ENCODE measurements at places on chromosomes 11 and 22.

DNA sequence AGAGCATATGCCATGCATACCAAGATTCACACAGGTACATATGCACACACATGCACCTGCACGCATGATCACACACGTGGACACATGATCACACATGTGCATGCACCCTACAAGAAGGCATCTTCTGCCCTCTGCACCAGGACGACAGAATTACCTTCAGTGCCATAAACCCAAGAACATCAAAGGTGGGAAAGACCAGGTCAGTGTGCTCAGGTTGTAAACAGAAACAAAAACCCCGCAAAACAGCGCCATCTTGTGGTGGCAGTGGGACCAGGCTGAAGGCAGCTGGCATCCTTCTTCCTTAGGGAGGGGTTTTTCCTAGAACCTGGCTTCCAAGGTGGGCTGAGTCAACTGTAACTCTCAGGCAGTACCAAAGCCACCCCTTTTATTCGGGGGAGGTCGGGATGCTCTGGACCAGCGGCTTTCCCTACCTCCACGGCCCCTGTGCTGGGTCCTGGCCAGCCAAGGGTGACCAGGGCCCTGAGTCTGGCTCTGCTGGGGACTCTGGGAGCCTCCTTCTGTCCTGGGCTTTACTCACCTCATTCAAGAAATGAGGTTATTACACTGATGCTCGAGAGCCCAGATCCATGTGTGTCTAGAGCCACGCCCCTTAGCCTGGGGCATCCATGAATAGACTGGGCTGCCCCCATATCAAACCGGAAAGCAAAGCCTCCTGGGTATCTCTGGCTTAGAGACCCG is 69.4 kb upstream of the FGF3 start:
- DNase-seq, result no peak

- no peak for DNase-seq
Observed at GRCh38 chr11:27864611-27865010, 164.4 kb upstream of the BDNF start.

DNA sequence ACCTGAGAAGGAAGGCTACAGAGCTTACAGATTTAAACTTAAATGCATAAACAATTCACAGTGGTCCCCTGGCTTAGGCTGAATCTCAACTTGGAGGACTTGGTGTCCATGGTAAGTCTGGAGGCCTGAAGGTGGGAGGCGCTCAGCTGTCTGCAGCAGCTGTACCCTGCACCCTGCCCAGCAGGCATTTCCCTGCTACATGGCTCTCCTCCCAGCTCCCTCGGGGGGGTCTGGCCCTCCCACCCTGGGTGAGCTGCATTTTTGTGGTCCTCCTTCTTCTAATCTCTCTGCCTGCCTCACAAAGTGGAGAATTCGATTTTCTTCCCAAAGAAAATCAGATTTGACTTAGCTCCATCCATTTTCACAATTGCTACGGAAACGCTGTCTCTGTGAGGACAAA is 273.2 kb downstream of the KIRREL3 start:
- no peak for DNase-seq

DNA sequence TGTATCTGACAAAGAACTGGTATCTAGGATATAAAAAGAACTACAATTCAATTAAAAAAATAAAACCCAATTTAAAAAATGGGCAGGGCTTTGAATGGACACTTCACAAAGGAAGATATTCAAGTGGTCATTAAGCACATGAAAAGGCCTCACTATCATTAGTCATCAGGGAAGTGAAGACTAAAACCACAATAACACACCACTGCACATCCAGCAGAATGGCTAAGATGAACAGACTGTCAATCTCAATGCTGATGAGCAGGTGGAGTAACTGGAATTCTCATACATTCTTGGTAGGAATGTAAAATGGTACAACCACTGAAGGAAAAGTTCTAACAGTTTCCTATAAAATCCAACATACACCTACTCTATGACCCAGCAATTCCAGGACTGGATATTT is 8.9 kb downstream of the HPS4 start:
- no peak for DNase-seq

GRCh38 chr11:72240461-72241290 is 3.3 kb downstream of the PHOX2A start:
- no peak for DNase-seq

GRCh38 chr11:64223001-64223651 is 2.9 kb downstream of the TRPT1 start:
- DNase-seq, result no peak

GRCh38 chr22:38110008-38110862 is at the start of gene BAIAP2L2:
Gene BAIAP2L2, minus strand, starts transcription at chr22:38110684. Its CDS starts 159 bp downstream, at chr22:38110525.
- DNase-seq, result no peak

GRCh38 chr22:28316014-28316413 is 363.6 kb downstream of the TTC28 start:
- no peak for DNase-seq

DNA sequence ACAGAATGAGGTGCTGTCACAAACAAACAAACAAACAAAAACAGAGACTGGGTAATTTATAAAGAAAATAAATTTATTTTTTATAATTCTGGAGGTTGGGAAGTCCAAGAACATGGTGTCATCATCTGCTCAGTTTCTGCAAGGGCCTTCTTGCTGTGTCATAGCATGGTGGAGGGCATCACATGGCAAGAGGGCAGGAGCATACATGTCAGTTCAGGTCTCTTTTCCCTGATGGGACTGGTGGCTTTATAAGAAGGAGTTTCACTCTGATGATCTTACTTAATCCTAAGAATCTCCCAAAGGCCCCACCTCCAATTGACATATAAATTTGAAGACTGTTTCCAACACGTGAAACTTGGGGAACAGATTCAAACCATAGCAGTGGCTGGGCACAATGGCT is 135.7 kb downstream of the NECTIN1 start:
- DNase-seq, result peak; percentile 70

DNA sequence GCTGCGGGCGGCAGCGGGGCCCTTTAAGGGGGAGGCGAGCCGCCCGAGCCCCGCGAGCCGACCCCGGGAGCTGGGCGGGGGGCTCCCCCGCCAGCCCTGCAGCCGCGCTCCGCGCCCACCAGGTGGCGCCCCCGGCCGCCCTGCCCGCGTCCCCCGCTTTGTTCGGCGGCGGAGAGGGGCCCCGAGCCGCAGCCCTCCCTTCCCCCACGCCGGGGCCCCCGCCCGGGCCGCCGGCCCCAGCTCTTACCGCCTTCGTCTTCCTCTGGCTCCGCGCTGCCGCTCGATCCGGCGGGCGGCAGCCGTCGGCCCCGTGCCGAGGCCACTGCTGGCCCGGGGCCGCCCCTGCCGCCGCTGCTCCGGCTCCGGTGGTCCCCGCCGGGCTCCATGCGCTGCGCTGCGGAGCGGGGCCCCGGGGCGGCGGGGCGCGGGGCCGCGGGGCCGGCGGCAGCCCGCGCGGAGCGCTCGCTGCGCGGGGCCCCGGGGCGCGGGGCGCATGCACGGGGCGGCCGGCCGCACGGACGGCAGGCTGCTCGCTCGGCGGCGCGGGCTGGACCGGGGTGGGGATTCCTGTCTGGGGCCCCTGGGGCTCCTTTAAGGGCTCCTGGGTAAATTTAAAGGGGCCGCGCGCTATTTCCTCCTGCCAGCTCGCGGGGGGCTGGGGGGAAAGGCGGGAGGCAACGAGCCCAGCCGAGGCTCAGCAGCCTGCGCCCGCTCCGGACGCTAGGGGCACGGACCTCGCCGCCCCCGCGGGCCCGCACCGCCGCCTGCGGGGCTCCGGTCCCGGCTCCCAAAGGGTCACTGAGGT is at the start of gene ZFTA:
Gene ZFTA (minus strand): TSS at position 539 of the 805 bp plus-strand sequence. CDS start 153 bp downstream, at position 386.
- DNase-seq, result no peak

- DNase-seq, result no peak
Observed at GRCh38 chr11:130347261-130347660, 32.5 kb upstream of the ZBTB44 start.

DNA sequence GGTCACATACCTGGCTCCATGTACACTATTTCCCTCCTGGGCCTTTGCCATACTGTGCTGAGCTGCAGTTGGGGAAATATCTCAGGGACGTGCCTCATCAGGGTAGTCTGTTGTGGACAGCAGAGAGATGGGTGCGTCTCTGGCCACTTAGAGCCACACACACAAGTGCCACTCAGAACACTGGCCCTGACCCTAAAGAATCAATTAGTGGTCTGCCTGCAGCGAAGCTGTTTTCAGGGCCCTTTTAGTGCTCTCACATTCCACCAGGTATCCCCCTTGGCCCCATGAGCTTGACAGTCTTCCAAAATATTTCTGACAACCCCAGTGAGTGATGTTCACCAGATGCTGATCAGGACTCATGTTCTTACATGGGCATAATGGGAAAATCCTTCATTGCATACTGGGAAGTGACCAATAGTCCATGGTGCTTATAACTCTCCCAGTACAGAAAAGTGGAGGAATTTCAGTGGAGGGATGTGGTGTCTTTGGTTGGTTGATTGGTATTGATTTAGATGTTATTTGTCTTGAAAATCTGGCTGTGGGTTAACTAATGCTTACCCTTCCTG is 66.1 kb downstream of the ME3 start:
- no peak for DNase-seq

- no peak for DNase-seq
Observed at GRCh38 chr22:27858626-27859025, 57.1 kb upstream of the MN1 start.

DNA sequence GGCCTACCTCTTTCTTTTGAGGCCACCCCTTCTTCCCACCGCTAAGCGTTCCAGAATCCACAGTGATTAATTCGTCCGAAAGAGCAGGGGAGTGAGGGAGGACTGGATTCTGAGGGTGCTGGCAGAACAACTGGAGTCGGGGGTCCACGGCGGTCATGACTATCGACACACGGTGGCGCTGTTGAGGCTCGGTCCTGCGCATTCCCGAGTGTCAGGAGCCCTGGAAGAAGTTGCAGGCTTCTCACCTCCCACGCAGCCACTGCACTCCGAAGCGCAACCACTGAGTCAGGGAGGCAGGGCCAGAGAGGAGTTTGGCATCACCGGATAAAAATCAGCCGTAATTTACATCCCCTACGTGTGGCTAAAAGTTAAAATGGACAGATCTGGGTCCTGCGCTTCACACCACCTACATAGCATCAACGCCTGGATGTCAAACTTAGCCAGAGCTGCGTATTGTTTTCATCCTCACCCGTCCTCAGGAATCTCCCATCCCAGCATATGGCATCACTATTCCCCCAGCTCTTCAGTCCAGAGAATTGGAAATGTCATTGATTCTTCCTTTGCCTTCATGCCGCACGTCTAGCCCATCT is 10.7 kb upstream of the CTSF start:
- no peak for DNase-seq

DNA sequence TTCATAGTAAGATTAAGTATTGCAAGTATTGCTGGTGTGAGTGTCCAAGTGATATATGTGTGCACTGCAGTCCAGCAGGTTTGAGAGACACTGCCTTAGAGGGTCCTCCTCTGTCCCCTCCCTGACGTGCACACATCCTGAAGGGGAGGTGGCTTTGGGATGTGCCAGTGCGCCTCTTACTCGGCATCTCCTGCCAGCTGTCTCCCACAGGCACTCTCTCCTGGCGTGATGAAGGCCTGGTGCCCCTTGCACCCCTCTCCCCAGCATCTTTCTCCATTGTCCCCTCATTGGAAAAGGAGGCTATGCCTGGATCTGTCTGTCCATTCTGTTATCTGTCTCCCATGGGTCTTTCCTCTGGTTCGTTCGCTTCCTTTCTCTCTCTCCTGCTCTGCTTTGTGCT is 24.2 kb downstream of the GTPBP1 start:
- DNase-seq, result no peak

GRCh38 chr11:18624161-18624560 is 10.0 kb downstream of the SPTY2D1 start:
- no peak for DNase-seq

DNA sequence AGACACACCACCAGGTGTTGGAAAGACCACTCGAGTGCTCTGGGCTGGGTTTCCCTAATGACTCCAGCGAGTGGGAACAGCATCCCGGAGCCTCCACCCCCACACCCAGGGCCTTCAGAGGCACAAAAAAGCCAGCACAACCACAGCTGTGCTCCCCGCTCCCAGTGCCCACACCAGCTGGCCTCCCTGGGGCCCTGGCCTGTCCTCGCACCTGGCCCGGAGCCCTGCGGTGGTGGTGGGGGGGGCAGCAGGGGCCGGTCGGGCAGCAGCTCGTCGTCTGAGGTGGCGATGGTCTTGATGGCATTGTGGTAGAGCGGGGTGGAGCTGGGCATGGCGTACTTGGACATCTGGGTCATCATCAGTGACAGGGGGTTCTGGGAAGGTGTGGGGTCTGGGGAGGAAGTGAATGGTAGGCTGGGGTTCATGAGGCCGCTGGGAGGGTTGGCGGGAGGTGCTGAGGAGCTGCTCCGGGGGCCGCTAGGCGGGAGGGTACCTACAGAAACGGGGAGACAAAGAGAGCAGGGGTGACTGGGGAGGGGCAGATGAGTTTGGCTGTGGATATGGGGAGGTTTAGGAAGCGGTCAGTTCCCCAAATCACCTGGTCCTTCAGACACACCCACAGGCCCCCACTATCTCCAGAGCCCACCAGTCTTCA is 16.1 kb downstream of the CXCR5 start:
- no peak for DNase-seq

DNA sequence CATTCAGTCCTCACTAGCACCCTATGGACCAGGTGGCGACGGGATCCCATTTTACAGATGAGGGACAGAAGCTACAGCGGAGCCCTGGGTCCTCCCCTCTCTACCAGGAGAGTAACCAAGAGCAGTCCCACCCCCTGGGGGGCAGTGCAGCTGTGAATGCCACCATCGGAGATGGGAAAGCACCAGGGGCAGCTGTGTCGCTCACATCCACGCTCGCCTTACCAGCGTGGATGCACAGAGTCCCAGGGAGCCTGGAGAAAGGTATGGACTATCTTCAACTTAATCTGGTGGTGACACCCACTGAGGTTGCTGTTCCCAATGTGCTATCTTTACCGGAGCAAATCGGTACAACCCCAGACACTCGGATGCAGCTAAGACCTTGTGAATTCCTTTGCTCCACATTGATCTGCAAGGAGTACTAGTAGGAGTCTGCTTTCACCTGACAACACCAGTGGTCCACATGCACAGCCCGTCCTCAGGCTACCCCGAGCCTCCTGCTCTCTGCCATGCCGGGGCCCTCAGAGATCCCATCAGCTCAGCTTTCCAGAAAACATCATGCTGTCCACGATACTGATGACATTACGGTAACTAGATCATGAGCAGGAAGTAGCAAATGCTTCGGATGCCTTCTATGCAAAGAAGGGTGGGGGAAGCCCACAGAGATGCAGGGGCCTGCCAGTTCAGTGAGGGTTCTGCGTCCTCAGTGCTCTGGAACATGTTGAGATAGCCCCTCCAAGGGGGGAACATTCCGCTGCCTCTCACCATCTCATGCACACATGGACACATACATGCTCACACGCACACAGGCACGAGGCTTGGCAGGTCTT is 126.0 kb downstream of the CTTN start:
- DNase-seq, result no peak

DNA sequence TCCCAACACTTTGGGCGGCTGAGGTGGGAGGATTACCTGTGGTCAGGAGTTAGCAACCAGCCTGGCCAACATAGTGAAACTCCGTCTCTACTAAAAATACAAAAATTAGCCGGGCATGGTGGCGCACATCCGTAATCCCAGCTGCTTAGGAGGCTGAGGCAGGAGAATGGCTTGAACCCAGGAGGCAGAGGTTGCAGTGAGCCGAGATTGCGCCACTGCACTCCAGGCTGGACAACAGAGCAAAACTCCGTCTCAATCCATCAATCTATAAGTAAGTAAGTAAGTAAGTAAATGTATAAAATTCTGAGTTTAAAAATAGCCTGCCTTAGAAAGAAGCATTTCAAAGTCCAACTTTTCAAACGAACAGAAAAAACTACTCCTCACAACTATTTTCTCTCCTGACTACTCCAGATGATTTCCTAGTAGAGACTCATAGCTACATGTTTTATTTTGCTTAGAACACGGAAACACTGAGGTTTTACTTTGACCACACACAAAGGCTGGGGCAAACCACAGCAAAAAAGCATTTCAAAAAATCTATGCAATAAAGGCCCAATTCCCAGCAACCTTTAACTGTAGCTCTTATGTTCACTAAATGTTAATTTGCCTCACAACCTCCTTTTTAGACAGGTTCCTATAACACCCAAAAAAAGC is 16.3 kb downstream of the SPTY2D1 start:
- no peak for DNase-seq

Measured in epithelial cell of prostate (primary cell).